ENCODE measurements at places on chromosomes 2 and 18. TPM values are rescaled to one million over a fixed set of nuclear protein-coding genes. Genes with fewer than 3 reads are reported as not detected.

- DNase-seq, result no peak
Measured at GRCh38 chr2:168114040-168114439, 133.4 kb downstream of the STK39 start.

DNA sequence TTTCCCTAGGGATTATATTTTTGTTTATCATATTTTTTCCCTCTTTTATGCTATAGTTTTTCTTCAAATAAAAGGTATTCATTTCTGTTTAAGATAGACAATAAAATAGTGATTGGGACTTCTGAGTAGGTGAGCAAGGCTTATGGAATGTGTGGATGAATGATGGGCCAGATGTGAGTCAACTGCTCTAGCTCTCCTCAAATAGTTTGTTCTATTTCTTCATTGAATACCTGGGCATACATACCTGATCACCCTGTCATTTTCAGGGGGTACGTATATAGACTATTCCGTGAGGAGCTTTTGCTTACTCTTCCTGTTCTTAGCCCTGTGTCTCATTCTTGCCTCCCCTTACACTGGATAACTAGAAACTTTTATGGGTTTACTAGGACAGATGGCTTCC lies 41.9 kb downstream of the BABAM2 start:
- DNase-seq, result peak; percentile 97

DNA sequence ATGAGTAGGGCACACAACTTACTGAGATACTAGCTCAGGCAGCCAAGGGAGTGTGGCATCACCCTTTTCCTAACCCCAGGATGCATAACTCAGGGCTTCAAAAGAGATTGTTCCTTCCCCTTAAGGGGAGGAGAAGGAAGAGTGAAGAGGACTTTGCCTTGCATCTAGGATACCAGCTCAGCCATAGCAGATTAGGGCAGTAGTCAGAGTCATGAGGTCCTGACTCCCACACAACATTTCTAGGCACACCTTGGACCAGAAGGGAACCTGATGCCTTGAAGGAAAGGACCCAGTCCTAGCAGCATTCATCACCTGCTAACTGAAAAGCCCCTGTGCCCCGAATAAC lies 1433.2 kb upstream of the TMEFF2 start:
- DNase-seq, result no peak

The ZNF532 gene
- total RNA-seq, result 41.3 TPM

The FSIP2 gene
- total RNA-seq, result 0.26 TPM

The ARHGAP25 gene
- 0.77 TPM for total RNA-seq

DNA sequence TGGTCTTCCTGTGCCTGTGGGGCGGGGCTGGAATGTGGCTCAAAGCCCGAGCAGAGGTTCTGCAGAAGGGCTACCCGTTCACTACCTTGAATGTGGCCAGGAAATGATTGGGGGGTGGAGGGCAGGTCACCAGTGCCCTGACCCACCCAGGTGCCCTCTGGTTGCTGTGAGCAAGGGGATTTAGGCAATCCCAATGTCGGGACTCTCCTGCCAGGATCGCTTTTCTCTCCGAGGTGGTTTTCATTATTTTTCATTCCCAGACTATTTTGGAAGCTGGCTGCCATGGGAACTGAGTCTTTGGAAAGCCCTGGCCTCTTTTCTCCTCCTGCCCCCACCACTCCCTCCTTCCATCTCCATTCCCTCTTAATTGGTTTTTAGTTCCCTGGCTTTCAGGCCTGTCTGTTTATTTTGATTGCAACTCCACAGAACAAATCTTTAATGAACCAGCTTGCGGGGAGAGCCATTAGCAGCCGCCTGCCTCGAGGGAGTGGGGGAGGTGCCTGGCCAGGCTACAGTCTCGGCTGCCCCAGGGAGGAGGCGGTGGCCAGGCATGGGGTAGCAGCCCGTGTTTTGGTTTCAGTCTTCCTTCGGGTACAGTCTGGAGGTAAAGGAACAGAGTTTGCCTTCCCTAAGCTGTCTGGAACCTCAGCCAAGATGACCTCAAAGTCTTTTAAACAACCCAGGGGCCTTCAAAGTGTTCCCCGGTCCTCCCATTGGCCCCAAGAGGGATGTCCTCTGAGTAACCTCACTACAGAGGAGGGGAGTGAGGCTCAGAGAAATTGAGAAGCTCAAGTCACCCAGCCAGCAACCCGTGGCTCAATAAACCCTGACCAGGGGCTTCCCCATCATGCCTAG lies 114.4 kb upstream of the HAAO start:
- no peak for DNase-seq

The HOXD13 gene
- total RNA-seq, result not detected

DNA sequence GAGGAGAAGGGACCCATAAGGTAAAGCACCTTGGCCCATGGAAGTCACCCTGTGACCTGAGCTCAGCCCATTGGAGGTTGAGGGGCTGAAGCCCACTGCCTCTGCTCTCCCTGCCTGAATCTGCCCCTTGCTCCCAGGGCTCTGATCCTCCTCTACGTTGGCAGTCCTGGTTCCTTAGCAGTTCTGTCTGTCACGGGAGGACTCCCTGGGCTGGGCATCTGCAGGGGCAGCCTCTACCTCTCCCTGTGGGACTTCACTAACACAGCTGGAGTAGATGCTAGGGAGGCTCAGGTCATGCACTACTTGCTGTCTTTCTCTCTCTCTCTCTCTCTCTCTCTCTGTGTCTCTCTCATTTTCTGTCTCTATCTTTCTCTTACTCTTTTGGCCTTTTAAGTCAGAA lies 8.7 kb downstream of the GYPC start:
- DNase-seq, result no peak

The SKA1 gene
- 0.26 TPM for total RNA-seq

The COMMD1 gene
- 30.5 TPM for total RNA-seq

DNA sequence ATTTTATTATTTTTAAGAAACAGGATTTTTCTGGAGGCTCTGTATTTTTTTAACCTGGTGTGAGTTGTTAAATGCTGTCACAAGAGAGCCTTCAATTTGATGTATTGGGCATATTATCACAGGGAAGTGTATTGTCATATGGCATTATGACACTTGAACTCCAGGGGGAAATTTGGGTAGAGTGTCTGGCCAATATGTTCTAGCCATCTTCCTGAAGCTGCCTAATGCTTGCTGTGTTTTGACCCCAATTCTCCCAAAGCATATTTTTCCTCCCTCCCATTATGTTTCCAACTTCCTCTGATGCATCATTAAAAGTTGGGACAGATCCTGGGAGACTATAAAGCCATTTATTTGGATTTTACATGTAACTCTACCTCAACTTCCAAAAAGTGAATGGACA lies 214.1 kb upstream of the SESTD1 start:
- DNase-seq, result no peak

The TMEM182 gene
- total RNA-seq, result 4.9 TPM

GRCh38 chr18:53567929-53568574 lies 656.4 kb downstream of the MBD2 start:
- DNase-seq, result peak; percentile 38

DNA sequence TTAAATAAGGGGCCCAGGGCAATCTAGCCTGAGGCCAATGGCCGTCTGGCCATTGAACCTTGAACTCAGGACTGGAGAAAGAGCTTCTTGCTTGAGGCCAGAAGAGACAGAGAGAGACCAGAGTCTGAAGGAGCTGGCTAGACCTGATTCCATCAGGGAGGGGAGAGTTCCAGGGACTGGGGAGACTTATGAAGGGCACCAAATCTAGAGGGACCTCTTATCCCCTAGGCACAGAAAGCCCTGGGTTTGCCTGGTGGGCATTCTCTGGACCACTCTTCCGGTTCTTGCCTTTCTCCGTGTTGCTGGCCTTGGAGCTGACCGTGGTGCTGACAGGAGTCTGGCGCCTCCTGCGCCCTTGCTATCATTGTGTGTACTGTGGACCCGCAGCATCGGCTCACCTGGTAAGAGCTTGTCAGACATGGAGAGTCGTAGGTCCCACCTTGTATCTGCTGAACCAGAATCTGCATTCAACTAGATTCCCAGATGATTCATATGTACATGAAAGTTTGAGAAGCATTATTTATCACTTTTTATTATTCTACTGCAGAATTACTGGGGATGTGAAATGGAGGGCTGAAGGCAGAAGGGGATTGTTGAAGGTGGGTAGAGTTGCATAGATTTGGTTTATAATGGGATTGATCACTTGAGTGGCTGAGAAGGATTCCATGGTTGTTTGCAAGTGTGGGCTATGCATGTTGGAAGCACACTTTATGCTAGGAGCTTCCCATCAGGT lies 4.3 kb upstream of the TRPM8 start:
- peak; percentile 37 for DNase-seq

DNA sequence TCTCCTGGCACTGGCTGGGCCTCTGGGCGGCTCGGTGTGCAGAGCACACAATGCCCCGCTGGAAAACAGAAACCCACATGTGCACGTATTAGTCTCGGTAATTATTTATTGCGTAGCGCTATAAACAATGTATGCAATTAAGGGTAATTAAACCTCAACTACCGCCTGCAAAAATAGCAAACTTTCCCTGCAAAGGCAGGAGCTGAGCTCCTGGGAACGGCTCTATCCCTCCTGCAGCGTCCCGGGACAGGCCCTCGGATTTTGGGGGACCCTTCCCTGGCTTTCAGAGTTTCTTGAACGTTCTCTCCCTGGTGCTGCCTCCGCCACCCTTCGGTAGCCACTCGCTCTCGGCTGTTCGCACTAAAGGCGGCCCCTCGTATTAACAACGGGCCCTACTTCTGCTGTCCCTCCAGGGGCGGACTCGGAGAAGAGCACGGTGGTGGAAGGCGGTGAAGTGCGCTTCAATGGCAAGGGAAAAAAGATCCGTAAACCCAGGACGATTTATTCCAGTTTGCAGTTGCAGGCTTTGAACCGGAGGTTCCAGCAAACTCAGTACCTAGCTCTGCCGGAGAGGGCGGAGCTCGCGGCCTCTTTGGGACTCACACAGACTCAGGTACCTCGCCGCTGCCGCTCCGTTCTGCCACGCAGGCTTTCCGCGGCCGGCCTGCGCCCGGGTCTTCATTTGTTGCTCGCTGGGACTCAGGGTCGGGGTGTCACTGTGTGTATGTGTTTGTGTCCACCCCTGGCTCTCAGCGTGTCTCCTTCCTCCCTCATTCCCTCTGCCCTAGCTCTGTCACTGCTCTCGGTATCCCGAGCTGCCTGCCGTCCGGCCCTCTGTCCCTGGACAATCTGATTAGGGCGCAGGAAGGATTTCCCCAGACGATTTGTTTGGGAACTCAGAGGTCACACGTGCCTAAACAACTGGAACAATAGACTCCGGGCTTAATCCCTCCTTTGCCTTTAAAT lies 1.2 kb downstream of the DLX1 start:
- no peak for DNase-seq

GRCh38 chr2:1140389-1141003 lies 189.8 kb downstream of the SNTG2 start:
- DNase-seq, result no peak

- DNase-seq, result peak; percentile 95
Measured at GRCh38 chr18:79062806-79063205, 6.4 kb upstream of the ATP9B start.

GRCh38 chr18:74196220-74197119 lies 48.1 kb downstream of the TIMM21 start:
- peak; percentile 67 for DNase-seq

- DNase-seq, result no peak
Measured at GRCh38 chr2:188734691-188735090, 239.5 kb upstream of the COL3A1 start.

DNA sequence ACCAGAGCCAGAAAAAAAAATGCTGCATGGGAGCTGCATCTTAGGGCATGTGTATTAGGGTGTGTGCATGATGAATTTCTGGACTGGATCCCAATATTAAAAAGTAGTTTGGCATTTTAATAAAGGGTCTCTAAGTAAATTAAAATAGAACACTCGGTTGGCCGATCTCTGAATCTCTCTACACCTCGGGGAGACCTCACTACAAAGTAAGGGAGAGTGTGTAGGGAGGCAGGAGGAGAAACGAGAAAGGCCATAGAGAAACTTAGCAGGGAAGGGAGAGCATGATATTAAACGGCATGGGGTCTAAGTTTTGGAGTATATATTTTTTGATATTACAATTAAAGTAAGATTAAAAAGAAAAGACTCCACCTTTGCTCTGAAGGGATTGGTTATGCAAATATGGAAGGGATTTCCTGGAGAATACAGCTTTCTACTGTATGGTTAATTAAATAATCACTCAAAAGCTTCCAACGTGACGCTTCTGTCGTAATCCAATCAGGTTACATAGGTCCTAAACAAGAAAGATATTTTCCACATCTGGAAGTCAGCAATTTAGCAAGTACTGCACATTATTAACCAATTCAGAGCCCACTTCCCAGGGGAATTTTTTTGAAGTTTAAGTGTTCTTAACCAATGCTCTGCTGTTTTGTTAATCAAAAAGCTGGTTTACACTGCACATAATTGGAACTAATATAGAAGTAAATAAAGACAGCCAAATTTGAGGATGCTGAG lies 1.0 kb upstream of the ZEB2 start:
- DNase-seq, result no peak

DNA sequence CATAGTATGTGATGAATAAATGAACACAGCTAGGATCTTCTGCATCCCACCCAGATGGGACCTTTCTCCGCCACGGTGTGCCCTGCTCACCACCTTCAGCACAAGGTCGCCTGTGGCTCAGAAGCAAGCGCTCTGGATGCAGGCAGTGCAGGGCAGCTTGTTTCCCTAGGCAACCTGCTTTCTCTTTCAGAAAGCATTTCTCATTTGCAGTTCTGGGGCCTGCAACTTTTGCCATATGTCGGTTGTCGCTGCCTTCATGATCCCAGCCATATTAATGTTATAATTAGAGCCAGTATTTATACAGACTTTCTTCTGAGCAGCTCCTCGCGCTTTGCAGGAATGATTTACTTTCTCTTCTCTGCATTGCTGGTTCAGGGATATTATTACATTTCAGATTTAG lies 692.8 kb downstream of the RNF144A start:
- DNase-seq, result no peak

GRCh38 chr2:226247289-226248275 lies 552.0 kb downstream of the IRS1 start:
- DNase-seq, result peak; percentile 84

DNA sequence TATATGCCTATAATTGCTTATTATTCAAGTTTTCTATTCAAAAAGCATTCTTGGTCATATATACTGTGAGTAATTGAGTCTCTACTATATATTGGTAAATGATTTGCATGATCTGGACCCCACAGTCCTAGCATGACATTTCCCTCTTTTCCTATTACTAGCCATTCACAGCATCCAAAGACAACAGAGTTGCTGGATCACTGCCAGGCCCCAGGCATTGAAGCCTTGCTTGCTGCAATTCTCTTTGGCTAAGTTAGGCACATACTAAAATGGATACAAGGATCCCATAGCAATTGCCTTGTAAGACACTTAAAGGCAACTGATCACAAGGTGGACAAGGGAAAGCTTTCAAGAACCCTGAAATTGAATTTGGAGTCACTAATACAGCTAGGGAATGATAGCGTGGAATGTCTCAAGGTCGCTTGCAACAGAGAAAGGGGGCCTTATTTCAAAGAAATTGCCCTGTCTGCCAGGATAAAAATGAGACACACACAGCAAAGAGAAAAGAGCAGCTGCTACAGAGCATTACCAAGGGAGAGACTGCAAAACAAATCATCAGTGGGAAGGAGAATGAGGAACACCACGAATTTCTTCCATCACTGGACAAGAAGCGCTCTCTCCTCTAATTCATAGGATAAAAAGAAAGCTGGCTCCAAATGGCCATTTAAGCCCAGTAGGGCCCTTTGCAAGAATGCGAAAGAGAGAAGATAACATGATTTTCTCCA lies 77.1 kb upstream of the EPHA4 start:
- no peak for DNase-seq

The SLC35F6 gene
- total RNA-seq, result 29.2 TPM

GRCh38 chr2:22487541-22487940 lies 897.4 kb upstream of the KLHL29 start:
- no peak for DNase-seq
